ENCODE measurements at places on chromosomes 13 and 19.

GRCh38 chr19:13146763-13147563 lies 3.2 kb downstream of the STX10 start:
- no peak for DNase-seq

DNA sequence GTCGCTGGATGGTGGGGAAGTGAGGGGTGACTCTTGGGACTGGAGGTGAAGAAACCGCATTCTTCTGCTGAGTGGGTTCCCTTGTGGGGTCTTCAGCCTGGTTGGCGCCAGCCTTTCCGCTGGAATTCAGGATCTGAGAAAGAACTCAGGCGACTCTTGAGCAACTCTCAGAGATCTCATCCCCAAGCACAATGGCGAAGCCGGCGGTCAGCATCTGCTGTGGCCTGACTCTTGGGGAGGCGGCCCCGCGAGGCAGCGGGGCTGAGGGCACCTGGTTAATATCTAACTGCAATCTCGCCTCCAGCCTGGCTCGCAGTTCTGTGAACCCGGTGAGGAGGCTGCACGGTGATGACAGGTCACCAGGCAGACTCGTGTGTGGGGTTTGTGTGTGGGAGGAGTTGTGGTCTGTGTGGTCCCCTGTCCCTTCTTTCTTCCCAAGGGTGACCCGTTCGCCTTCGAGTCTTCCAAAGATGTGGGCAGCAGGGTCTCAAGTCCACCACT lies 883 bp downstream of the ZNF441 start:
- peak; percentile 24 for DNase-seq

DNA sequence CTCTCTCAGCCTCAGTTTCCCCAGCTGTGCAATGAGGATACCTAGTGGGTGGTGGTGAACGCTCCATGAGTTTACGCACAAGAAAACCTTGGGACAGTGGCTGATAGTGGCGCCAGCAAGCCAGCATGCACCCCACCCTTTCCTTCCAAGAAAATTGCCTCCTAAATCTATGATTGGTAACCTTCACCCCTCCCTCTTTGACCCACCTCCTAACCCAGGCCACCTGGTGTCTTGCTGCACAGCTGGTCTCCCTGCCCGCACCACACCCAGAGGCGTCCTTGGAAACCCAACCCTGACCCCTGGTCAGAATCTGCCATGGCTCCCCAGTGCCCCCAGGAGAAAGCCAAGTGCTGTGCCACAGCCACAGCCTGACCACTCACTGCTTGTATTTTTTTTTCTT lies 22.8 kb upstream of the BCL3 start:
- DNase-seq = no peak

DNA sequence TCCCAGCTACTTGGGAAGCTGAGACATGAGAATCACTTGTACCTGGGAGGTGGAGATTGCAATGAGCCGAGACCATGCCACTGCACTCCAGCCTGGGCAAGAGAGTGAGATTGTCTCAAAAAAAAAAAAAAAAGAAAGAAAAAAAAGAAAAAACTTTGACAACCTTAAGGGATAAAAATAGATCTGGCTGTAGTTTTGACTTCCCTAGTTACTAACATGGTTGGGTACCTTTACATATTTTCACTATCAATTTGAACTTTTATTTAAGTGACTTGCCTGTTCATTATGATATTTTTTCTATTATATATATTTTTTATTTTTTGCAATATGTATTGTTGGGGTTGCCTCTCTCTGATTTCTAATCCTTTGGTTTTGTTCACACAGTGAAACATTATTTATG lies 8.4 kb upstream of the ZNF235 start:
- DNase-seq = no peak

DNA sequence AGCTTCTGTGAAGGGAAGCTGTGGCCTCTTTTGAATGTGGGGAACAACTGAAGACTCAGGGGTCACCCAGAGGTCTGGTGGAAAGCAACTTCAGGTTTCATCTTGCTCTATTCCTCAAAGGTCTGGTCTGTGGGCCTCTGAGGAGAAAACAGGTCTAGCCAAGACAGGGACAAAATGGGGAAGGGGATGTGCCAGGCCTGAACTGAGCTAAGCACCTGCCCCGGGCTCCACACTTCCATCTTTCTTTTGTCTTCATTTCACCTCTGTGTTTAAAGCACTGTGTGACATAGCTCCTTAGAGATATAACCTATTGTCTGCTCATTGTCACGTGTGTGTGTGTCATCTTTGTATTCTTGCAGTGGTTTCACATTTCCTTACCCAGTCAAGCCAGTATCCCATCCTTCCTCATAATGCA lies 19.9 kb upstream of the GDF15 start:
- DNase-seq = no peak

Data from uterus (tissue), 4 donors.